NCI-H1092 (cell line): ENCODE measurements at places on chromosomes 5 and 9.

DNA sequence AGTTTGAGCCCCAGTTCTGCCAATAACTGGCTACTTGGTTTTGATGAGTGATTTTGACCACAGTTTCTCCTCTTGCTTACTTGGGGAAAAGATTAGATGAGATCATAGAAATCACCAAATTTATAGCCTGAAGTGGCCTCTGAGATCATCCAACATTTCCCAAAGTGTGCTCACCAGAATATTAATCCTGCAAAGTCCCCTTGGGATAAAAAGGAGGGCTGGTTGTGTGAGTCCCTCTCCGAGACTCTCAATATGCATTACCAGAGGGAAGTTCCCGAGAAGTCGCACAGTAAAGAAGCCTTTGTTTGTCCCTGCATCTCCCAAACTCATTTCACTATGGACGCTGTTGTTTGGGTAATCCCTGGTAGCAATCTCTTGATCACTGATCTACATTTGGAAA lies 88.4 kb upstream of the ADRA1B start:
- DNase-seq, result no peak

DNA sequence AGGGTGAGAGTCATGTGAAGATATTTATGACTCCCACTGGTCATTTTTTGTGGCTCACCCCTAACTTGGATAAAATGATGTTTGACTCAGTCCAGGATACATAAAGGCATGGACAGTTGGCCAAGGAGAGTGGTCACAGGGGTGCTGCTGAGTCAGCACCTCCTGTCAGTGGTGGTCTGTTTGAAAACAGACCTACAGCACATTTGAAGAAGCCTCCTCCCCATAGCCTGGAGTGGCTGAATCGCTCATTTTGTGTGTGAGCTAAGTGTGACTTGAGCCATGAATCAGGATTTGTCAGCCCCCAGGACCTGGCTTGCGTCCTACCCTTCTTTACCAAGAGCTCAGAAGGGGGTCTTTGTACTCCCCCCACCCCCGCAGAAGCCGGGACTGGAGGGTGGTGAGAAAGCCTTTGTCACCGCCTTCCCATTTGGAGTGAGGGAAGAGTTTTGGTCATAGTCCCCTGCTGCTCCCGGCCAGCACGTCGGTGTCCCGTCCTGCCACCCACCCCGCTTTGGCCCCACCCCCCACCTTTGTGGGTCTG lies 35.6 kb downstream of the TRIO start:
- no peak for DNase-seq

DNA sequence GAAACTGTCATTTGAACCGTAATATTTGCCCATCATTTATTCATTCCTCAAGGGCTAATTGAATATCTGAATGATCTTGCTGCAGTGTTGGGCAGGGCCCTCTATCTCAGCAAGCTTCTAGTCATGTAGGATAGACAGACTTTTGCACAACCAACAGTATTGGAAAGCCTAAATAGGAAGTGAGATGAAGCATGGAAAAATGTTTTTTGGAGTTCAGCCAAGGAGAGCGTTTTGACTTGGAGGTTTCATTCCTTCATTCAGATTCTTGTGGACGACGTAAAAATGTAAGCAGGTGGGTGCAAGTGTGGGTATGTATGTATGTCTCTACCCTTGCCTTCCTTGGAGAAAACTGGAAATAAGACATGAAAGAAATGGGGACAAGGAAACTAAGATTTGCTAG lies 15.5 kb downstream of the DAPK1 start:
- DNase-seq, result no peak

GRCh38 chr9:68711281-68711680 lies 6.2 kb downstream of the PIP5K1B start:
- DNase-seq, result no peak

GRCh38 chr9:96172797-96173196 lies 129.2 kb downstream of the HSD17B3 start:
- no peak for DNase-seq

DNA sequence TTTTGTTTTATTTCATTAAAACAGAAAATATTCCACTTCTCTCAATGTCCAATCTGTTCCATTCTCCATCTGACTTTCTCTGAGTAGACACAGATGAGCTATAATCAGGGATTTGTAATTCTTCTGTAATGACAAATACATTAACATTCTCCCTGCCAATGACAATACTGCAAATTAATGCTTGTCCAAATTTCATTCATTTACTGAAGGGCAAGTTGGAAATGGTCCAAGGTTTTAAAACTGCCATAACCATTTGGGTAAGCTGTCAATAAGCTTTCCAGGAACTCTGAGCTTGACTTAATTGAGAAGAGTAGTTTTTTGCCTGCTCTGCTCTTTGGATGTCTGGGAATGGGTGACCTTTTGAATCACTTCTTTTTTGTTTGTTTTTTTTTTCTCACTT lies 253.5 kb downstream of the DMRTA1 start:
- no peak for DNase-seq

- DNase-seq, result no peak
These were observed 907 bp upstream of the NR2F1 start for GRCh38 chr5:93582167-93582462.

DNA sequence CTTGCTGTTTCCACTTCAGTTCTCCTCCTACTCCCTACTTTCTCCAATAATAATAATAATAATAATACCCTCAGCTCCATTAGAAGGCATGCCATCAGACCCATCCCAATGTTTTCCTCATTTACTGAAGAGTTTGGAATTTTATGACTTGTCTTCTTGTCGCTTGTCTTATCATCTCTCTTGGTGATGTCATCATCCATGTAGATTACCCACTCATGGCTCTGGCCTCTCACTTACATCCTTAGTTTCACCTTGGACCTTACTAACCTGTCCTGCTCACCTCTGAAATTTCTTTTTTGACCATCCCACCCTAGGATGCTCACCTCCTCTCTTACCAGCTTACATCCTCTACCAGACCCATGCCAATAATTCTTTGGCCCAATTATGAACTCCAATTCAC lies 329.3 kb downstream of the ACTL7B start:
- DNase-seq, result no peak

GRCh38 chr9:33460854-33461253 lies 12.9 kb downstream of the NOL6 start:
- DNase-seq, result no peak

DNA sequence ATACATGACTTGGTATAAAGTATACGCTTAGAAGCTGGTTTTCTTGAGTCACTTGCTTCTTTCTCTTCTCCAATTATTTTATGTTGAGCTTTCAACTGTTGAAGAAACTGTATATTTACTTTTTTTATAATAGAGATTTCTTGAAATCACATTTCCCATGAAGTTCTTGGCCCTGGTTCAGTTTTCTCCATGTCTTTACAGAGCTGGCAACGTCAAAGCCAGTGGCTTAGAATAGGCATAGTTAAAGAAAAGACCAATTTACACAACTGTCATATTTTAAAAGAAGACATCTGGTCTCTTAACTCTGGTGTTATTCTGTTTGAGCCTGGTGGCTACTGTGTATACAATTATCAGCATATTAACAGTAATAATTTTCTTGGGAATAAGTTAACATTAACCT lies 1249.3 kb downstream of the CDH12 start:
- DNase-seq, result no peak

DNA sequence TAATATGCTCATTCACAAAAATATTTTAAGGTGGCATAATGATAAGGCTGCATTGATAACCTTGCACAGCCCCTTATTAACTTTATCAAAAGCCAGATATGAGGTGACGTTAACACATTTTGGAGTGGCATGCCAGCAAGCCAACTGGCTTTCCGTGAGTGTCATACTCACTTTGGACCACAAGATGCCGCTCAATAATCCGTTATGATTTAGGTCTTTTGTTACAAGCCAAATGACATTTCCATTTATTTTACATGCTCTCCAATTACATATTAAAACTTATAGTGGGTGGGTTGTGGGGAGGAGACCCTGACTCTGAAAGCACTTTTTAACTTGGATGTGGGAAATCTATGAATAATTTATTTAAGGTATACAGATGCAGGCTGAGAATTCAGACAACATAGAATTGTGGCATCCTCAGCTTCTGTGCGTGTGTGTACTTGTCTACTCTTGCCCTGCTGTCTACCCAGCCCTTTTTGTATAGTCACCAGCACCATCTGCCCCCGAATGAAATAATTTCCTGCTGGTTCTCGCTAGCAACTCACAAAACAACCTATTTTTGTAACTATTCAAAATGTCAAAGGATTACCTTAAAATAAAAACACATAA lies 305.1 kb downstream of the PSAT1 start:
- DNase-seq, result peak; percentile 57

DNA sequence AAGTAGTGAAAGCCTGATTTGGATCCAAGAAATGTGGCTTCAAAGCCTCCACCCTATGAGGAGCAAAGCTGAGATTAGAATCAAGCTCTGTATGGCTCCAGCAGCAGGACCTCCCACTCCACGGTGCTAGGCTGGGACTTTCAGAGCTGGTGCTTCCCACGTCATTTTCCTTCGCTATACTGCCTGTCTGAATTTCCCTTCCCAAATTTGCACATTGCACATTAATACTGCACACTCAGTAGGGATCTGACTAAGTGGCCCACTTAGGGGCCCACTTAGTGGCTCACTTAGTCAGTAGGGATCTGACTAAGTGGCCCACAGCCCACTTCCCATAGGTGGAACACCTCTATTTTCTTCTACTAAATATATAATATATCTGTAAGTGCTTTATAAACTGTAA lies 14.1 kb upstream of the SPDL1 start:
- DNase-seq, result no peak

DNA sequence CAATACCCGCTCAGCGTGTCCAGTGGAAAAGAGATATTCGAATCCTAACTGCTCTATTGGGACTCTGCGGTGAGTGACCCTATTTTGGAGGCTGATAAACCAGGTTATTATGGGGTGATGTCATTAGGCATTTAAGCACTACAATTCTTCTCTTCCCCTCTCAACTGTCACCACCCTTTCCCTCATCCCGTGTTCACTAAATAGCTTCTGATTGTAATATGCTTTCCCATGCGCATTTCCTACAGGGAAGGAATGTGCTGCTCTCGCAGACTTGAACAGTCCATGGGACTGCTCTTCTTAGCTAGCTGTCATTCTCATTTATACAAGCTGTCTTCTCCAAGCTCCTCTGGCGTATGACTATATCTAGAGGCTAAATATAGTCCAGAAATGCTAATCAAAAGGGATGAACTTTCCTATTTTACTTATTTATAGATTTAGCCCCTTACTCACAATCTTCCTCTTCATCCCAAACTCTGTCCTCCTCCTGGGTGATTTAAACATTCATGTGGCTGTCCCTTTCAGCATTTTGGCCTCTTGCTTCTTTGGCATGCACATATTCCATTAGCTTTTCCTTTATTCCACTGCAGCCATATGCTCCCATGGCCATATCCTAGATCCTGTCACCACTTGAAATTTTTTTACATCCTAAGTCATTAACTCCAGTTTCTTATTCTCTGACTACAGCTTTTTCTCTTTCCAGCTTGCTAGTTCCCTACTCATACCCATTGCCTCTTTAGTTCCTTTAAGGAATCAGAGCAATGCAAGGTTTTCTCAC lies 39.6 kb upstream of the CSNK1G3 start:
- no peak for DNase-seq

DNA sequence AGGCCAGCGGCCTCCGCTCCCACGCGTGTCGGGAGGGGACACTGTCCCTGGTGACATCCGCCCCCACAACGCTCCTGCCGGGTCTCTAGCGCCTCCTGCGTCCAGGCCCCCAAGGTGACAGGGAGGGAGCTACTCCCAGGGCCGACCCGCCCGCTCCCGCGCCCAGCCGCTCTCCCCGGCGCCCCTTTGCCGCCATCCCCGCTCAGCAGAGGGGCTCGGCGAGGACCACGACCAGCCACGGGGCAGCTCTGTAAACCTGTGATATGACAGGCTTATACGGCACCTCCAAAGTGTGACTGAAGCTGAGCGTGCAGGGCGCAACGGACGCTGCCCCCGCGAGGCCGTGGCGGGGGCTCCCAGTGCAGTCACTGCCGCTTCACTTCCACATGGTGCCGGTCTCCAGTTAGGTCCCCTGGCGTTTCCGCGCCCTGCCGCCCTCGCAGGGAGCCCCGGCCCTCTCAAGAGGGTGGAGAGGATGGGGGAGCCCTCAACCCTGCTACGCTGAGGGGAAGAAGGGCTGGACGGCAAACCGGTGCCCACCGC lies 978 bp upstream of the ADCY2 start:
- DNase-seq, result no peak

GRCh38 chr5:111762895-111763294 lies 5.9 kb upstream of the NREP start:
- DNase-seq, result no peak

- DNase-seq, result no peak
These were observed 186.8 kb downstream of the HSPA4 start for GRCh38 chr5:133238426-133239205.

GRCh38 chr5:131224387-131225201 lies 39.3 kb upstream of the CDC42SE2 start:
- no peak for DNase-seq

GRCh38 chr9:13586587-13587374 lies 307.3 kb upstream of the MPDZ start:
- DNase-seq, result no peak

- no peak for DNase-seq
These were observed 6.5 kb upstream of the MAT2B start for GRCh38 chr5:163498886-163499285.

GRCh38 chr5:56244627-56245026 lies 11.5 kb upstream of the ANKRD55 start:
- DNase-seq, result no peak

GRCh38 chr9:91301161-91301560 lies 60.6 kb downstream of the AUH start:
- no peak for DNase-seq

DNA sequence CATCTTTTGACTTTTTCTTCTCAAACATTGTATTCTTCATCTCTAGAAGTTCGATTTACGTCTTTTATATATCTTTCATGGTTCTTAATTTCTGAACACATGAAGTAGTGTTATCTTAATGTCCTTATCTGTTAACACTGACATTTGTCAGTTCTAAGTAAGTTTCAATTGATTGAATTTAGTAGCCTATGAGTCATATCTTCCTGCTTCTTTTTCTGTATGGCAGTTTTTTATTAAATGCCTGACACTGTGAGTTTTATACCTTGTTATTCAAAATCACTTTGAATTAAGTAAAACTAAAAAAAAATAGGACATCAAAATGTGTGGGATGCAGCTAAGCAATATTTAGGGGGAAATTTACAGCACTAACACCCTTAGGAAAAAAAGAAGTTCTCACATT lies 707.0 kb upstream of the ACO1 start:
- DNase-seq, result no peak

GRCh38 chr5:161009194-161009593 lies 157.2 kb upstream of the ATP10B start:
- DNase-seq, result no peak
